Upper lobe of right lung (tissue), 1 donor: ENCODE measurements at places on chromosomes 7 and 10. TPM values are rescaled to one million over a fixed set of nuclear protein-coding genes. Genes with fewer than 3 reads are reported as not detected.

The FGFR2 gene
- 58.7 TPM for total RNA-seq

The SFTPA1 gene
- 11,191 TPM for total RNA-seq

The ACTR3C gene
- total RNA-seq: 20.1 TPM

The ADRB1 gene
- total RNA-seq: 18.6 TPM
